ENCODE measurements at places on chromosomes 12 and 14.
A peak's percentile ranks its signal among the peaks of the same experiment; 100 is the strongest.

DNA sequence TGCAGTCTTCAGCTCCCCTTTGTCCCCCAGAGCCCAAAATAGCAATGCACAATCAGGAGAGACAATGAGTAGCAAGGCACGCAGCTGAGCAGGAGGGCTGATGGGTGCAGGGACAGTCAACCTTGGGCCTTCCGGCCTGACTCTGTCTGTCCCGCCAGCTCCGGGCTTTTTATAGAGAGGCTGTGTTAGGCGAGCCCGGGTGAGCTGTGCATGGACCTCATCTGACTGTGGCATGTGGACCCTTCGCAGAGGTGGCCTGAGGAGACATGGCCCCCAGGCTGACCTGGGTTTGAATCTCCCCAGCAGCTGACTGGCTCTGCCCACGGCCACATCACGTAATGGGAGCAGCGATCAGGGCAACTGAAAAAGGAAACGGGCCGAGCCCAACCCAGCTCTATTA, 177.9 kb downstream of the TSPAN9 start:
- DNase-seq: no peak

DNA sequence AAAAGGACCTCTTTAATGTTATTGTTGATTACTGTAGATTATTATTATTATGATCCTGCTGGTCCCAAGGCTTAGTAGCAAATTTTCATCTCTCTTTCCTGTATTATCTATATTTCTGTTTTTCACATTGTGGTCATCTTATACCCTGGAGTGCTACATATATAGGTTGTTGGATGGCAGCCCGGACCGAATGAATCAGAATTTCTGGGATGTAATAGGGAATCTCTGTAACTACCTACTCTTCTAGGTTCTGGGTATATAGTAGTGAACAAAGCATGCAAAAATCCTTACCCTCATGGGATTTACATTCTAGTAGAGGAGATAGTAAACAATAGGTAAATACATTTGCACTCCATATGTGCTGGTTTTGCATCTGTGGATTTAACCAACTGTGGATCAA, 31.4 kb downstream of the NUBPL start:
- no peak for DNase-seq

DNA sequence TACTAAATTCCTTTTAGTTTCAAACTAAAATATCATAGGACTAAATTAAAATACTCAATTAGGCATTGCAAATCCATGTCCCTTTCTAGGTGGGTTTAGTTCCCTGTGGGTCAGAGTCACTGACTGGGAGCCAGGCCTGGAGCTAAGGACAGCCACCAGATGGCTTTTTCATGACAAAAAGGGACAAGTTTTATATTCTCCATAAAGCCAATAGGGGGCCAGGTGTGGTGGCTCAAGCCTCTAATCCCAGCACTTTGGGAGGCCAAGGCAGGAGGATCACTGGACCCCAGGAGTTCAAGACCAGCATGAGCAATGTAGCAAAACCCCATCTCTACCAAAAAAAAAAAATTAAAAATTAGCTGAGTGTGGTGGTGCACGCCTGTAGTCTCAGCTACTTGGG, 35.4 kb upstream of the EIF5 start:
- DNase-seq: no peak

- no peak for DNase-seq
These were observed 95.2 kb upstream of the PPP2R5C start for GRCh38 chr14:101666264-101666663.

DNA sequence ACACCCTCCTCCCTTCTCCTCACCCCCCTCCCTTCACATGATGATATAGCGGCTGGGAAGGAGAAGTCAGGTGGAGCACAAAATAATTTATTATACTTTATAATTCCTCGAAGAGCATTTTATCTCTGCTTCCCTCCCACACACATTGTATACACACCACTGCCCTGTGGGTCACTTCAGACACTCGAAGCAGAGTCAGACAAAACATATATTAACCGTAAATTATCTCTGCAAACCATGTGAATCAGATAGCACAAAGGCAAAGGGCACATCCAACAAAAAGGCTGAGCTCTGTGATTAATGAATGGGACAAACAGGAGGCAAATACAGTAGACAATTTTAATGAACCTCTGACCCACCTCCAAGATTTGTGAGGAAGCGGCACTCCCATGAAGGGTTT, 450.7 kb downstream of the GALC start:
- DNase-seq: no peak

- DNase-seq: no peak
These were observed 6.4 kb downstream of the LTBP2 start for GRCh38 chr14:74605531-74606223.

GRCh38 chr12:6536894-6537579, 2.7 kb downstream of the GAPDH start:
- DNase-seq: no peak

DNA sequence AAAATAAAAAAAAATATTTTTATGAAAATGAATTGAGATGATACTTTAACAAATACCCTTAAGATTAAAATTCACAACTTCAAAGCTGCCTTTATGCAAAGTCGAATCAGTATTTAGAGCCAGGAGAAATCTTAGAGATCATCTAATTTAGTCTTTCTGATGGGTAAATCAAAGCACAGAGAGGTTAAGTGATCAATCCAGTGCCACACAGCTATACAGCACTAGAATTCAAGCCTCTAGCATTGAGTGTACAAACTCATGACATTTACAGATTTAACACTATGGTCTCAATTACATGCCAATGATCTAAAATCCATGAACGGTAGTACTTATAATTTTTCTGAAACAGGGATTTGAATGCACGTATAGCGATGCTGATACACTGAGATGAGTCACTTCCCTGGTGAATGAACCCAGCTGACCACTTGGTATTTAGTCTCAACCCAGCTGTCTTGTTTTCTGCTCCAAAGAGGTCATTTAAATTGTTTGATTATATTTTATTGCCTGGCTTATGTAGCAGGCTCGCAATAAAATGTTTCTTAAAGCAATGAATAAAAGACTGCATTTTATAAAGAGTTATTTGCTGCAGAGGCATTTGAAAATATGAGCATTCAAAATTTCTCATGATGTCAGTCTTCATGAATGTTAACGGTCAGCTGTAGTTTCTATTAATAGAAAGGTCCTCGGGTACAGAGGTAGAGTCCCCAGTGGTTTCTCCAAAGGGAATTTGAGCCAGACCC, 152.4 kb upstream of the PRICKLE1 start:
- no peak for DNase-seq

- no peak for DNase-seq
These were observed 196.4 kb downstream of the RGS6 start for GRCh38 chr14:72128629-72129028.

DNA sequence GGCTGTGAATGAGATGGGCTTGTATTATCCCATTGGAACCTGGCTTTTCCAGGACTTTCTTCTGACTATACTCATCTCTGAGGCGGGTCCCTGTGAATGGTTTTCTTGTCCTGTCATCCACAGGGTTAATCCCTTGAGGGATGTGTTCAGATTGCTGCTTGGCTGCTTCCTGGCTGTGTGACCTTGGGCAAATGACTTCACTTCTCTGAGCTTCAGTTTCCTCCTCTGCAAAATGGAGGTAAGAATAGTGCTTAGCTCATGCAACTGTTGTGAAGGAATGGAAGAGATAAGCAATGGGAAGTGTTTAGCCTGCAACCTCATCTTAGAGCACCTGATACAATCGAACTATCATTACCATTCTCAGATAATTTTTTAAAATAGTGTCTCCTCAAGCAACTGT, 32.1 kb upstream of the PPP1CC start:
- DNase-seq: no peak

DNA sequence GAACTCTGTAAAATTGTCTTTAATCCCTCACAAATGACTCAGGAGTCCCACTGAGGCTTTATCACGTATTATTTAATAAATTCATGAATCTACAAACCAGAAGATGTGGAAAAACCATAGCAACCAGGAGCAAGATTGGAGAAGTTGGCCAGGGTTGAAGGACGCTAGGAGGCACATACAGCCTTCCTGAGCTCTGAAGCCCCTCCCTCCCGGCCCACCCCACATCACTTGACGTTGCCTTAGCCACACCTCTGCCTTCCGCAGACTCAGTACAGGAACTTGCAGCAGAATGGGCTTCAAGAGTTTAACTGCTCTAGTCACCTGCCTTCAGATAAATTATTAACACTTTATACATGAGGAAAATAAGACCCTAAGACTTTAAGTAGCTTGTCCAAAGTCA, 33.9 kb downstream of the SLC35F4 start:
- DNase-seq: no peak

DNA sequence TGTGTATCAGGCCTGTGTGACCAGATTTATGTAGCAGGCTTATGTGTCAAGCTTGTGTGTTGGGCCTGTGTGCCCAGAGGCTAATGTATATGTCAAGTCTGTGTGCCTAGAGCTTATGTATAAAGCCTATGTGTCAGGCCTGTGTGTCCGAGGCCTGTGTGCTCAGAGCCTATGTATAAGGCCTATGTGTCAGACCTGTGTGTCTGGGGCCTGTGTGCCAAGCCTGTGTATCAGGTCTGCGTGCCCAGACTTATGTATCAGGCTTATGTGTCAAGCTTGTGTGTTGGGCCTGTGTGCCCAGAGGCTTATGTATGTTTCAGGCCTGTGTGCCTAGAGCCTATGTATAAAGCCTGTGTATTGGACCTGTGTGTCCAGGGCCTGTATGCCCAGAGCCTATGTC, 249.3 kb upstream of the AVPR1A start:
- DNase-seq: no peak

GRCh38 chr12:49583366-49584094, 15.6 kb upstream of the MCRS1 start:
- no peak for DNase-seq

- DNase-seq: peak; percentile 87
These were observed 1.8 kb upstream of the BHLHE41 start for GRCh38 chr12:26126340-26127284.

Measured in prostate gland (tissue), 2 donors.